Stimulated activated CD4-positive, alpha-beta T cell treated with anti-CD3 and anti-CD28 coated beads, Interleukin-1b, Interleukin-23, amount 100 ng/mL, for 24 hours (primary cell): ENCODE measurements at places on chromosomes 3 and 15.

DNA sequence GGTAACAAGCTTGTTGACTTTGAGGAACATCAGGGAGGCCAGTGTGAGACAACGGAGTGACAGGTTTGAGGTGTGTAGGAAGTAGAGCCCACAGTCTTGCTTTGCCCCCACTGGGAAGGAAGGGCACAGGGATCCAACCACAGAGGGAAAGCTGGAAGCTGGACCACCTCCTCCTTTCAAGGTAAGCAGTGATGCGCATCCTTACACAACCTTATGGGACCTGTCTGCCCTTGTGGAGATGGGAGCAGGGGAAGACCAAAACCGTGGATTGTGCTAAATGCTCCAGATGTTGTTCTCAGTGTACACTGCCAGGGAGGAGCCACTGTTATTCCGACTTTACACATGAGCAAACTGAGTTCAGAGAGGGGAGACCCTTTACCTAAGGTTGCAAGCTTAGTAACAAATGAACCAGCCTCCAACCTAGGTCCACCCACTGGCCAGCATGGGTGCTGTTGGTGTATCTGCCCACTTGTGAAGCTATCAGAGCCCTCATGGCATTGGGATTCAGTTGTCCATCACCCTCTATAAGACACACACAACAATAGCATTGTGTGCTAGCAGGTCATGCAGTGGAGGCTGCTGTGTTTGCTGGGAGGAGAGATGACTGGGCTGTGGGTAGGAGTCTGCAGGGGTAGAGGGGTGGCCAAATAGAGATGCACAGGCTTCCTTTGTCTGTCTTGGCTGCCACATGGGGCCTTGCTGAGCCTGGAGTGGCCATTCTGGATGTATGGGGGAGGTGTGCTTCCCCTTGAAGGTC is 586 bp upstream of the LSMEM2 start:
- no peak for DNase-seq

- DNase-seq, result no peak
Measured at GRCh38 chr15:67024314-67024997, 40.9 kb upstream of the SMAD3 start.

GRCh38 chr3:15703346-15703745 is 94.4 kb downstream of the ANKRD28 start:
- no peak for DNase-seq

DNA sequence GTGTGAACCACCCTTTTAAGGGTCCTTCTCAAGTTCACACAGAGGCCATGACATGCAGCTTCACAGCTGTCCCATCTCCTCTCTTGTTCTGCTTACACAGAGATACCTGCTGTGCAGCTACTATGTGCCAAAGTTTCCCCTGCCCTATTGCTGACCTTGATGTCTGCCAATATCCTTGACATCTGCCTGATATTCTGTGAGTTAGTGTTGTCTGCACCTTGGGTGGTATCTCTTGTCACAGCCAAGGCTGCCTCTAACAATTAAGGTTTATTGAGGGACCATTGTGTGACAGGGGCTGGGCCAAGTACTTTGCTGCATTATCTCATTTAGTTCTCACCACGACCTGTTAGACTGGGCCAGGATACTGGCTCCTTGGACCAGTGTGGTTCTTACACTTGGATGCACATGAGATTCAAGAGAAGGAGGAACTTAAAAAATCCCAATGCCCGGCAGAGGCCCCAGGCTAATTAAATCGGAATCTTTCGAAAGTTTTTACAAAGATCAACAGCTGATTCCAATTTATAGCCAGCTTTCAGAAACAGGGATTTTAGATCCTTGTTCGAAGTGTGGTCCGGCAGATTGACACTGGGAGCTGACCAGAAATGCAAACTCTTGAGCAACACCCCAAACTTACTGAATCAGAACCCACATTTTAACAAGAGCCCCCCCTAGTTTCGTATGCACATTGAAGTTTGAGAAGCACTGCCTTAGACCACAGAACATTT is 178.6 kb downstream of the SATB1 start:
- no peak for DNase-seq

DNA sequence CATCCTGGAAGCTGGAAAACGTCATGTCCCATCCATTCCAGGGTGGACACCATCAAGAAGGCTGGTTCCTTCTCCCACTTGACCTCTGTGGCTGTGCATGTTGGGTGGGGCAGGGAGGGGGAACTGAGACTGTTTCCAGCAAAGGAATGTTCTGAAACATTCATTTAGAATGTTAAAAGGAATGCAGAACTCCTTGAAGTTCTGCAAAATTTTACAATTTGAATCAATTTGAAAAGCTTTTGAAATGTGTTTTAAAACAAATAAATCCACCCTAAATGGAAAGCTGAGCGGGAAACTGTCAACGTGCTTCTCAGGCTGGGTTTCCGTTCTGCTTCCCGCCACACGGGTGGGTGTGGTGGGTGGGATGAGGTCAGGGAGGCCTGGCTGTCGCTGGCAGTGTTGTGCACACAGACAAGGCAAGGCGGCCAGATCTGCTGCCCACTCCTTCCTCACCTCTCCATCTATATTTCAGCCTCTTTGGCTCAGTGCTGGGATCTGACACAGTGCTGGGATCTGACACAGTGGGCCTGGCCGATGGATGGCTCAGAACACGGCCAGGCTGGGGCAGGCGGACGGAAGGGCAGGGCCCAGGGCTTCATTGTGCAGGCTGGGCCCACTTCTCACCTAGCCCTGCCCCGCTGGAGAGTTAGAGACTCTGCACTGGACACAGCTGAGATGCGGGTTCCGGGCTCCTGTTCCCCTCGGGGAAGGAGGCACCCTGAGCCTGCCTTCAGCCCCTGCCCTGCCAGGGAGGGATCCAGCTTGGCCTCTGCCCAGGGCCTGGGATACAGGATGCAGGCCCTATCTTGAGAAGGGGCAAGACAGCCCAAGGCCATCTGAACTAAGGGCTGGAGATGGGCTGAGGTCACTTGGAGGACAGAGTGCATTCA is 110.4 kb downstream of the TMEM266 start:
- DNase-seq, result no peak
